NCI-H1930 (cell line): ENCODE measurements at places on chromosomes 1 and 21.

DNA sequence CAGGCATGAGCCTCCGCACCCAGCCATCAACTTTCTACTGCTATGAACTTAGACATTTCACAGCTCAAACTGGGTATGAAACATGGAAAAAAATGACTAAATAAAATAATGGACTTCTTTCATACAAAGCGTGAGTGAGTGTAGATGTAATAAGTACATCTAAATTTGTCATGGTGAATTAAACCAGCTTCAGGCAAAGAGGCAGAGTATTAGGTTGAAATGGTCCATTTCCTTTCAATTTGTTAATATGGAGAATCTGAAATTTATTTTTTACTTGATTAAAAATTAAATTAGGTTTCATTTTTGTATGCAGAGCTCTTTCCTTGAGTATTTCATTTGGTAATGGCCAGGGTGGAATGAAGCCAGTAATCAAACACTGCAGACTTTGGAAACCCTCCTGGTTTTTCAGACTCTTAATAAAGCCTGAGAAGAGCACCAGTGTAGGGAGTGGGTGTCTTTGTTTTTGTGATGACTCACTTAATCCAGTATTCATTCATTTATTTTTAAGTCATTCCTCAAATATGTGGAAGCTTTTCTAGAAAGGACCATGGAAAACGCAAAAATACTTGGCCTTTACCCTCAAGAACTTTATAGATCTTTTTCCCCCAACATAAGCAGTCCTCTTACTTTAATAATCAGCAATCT, 49.2 kb downstream of the ALG14 start:
- no peak for DNase-seq

DNA sequence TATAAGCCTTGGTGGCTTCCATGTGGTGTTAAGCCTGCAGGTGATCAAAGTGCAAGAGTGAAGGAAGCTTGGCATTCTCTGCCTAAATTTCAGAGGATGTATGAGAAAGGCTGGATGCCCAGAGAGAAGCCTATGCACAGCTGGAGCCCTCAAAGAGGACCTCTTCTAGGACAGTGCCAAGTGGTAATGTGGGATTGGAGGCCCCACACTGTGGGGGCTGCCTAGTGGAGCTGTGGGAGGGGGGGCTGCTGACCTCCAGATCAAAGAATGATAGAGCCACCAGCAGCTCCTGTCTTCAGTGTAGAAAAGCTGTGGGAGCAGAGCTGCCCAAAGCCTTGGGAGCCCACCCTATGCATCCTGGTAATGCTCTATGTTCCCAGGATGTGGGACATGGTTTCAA, 1512.7 kb upstream of the TPTE start:
- DNase-seq = no peak

DNA sequence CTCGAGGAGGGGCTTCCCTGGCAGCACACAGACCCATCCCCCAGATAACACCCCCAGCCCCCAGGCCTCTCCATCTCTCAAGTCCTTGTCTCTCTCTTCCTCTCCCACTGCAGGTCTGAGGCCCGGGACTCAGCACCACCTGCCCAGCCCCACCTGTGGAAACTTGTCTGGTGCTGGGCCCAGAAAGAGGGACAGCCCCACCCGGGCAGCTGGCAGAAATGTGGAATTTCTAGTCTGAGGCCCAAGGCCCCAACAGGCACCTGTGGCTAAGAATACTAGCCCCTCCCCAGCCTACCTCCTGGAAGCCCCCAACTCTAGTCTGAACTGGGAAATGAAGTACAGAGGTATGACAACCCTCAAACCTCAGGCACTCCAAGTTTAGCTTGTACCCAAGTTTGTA, 15.4 kb downstream of the TTC39A start:
- no peak for DNase-seq

DNA sequence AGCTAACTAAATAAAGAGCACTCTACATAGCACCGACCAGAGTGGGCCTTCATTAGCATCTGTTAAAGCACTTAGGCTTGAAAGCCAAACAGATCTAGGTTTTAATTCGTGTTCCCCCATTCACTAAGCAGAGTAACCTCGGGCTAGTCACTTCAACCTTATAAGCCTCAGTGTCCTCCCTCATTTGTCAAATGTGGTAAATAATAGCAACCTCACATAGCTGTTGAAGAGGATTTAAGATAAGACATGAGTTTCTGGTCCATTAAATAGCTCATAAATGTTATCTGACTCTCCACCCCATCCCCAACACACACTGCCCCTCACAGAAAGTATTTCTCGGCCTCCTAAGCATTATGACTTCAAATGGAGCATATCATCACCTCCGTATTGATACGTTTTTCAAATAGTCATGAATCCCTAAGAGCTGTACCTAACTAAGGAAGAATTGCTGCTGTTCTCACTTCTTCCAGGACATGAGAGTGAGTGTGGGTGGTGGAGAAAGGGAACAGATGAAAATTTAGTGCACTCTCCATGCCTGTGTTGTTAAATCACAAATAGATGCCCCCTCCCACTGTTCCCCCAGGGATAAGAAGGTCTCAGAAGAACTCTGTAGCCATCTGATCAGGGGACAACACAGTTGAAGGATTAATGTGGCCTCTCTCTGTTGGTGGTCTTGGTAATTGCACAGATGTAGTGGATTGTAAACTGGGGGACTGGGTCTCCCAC, 47.6 kb downstream of the PLPP3 start:
- no peak for DNase-seq

DNA sequence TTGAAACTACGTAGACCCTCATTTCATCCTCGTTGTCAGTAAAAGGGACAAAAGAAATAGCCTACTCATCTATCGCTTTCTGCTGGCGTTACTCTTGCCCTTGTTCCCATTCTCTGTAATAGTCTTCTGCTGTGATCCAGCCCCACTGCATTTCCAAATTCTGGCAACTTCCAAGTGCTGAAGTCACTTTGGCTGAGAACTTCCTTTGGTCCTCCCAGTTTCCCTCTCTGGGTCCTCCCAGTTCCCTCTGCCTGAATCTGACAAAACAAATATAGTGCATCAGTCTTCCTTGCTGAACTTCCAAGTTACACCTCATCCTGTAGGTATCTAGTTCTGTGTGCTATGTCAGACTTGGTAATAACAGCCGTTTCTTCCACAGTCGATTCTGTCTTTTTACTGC, 47.0 kb upstream of the PLA2G4A start:
- no peak for DNase-seq

GRCh38 chr21:35982717-35983116, 77.6 kb downstream of the SETD4 start:
- DNase-seq = no peak

GRCh38 chr1:48203287-48203900, 19.1 kb upstream of the SLC5A9 start:
- no peak for DNase-seq

- DNase-seq = no peak
Observed at GRCh38 chr1:42613803-42614131, 44.5 kb upstream of the PPIH start.

DNA sequence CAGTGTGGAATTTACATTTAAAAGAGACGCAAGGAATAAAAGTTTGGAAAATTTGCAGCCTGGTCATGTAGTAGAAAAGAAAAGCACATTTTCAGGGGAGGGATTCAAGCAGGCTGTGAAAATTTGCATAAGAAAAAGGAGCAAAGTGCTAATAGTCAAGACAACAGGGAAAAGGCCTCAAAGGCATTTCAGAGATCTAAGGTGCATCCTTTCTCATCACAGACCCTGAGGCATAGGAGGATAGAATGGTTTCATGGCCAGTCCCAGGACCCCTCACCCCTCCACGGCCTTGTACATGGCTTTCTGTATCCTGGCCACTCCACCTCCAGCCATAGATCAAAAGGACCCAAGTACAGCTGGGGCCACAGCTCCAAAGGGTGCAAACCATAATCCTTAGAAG, 380.5 kb upstream of the BRINP3 start:
- DNase-seq = no peak

GRCh38 chr1:108653431-108654105, 7.3 kb downstream of the HENMT1 start:
- DNase-seq = no peak

DNA sequence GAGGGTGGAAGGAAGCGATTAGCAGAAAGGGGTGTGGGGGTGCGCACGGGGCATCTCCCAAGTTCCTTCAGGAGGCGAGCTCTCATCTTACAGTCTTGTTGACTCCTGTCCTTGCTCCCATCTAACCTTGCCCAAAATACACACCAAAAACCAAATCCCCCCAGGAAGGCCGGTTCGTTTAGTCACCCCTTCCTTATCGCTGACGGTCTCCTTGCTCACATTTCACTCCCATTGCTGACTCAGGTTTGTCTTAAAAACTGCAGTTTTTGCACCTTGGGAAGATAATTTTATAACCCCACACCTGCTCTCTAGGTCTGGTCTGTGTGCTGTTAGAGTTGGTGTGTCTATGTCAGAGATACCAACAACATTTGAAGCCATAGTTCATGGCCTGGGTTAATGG, 68.1 kb upstream of the F3 start:
- DNase-seq = no peak

GRCh38 chr1:32903991-32904785, 3.0 kb upstream of the TMEM54 start:
- no peak for DNase-seq
